ENCODE measurements at places on chromosomes 2 and 18.

GRCh38 chr2:218924757-218925156 is 34.7 kb upstream of the CDK5R2 start:
- no peak for DNase-seq

GRCh38 chr2:94874277-94874997 is 3.2 kb downstream of the TEKT4 start:
- peak; percentile 50 for DNase-seq

- DNase-seq, result peak; percentile 49
Observed at GRCh38 chr2:98775146-98775986, 44.4 kb upstream of the MGAT4A start.

DNA sequence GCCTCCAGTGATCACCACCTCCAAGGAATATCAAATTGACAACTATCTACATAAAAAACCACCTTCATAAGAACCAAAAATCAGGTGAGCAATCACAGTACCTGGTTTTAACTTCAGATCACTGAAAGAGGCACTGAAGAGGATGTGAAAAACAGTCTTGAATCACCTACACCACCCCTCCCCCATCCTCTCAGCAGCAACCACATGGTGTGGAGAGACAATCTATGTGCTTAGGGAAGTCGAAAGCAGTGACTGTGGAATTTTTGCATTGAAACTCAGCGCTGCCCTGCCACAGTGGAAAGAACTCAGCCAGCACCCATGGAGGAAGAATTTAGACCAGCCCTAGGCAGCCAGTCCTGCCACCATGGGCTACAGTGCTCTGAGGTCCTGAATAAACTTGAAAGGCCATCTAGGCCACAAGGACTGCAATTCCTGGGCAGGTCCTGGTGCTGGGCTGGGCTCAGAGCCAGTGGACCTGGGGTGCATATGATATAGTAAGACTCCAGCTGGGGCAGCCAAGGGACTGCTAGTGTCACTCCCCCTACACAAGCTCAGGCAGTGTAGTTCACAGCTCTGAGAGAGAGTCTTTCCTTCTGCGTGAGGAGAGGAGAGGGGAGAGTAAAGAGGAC is 75.6 kb downstream of the ATL2 start:
- no peak for DNase-seq

GRCh38 chr2:146227152-146228019 is 1617.4 kb upstream of the ACVR2A start:
- DNase-seq, result no peak

- peak; percentile 20 for DNase-seq
Observed at GRCh38 chr18:76984193-76985155, 148.1 kb downstream of the MBP start.

DNA sequence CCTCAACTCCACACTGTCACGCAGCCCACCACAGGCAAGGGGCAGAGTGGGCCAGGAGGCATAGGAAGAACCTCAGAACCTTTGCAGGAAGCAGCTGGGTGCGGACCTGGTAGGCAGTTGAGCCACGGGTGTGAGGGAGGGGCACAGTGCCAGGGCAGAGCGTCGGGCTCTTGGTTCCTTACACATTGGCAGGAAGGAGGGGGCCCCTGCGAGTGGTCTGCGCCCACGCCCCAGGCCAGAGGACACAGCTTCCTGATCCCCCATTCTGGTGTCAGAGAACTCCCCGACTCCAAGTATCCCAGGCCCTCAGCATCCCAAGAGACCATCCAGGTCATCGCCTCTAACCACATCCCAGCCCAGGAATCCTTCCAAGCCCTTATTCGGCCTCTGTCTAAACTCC is 61.5 kb downstream of the TNS1 start:
- DNase-seq, result no peak

GRCh38 chr2:240905176-240905781 is 857 bp upstream of the CROCC2 start:
- DNase-seq, result no peak

DNA sequence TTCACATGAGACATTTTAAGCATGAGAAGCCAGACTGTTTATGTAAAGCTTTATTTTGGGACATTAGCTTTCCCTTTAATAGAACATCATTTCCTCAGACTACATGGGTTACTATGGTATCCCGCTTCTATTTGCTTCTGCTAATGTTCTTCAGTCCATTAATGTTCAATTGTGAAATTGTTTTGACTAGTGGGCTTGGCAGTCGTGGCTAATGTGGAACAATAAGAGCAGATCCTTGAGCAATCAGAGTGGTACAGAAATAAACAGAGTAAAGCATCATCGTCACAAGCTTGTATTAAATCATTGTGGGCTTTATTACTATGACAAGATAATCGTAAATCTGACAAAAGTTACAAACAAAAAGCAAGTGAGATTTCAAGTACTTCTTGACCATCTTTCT is 60.2 kb downstream of the PDE1A start:
- no peak for DNase-seq

DNA sequence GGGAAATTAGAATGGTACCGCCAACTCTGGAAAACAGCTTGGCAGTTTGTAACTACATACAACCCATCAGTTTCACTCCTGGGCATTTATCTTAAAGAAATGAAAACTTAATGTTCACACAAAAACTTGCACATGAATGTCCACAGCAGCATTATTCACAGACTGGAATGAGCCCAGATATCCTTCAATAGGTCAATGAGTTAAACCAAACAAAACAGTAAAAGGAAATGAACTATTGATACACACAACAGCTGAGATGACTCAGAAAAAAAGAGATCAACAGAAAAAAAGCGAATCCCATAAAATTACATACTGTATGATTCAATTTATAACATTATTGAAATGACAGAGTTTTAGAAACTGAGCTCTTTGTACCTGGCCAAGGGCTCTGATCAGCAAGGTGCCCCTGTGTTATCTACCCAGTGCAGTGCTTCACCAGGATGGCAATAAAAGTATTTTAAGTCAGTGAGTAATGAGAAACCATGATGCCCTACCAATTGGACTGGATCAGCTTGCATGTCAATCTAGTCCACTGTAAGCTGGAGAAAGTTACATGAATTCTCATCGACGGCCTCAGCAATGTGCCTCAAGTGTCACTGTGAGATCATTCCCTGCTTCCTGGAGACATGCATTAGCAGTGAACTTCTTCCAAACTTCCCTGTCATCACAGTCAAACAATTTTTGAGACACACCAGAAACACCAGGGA is 21.9 kb downstream of the TMEM237 start:
- DNase-seq, result no peak

DNA sequence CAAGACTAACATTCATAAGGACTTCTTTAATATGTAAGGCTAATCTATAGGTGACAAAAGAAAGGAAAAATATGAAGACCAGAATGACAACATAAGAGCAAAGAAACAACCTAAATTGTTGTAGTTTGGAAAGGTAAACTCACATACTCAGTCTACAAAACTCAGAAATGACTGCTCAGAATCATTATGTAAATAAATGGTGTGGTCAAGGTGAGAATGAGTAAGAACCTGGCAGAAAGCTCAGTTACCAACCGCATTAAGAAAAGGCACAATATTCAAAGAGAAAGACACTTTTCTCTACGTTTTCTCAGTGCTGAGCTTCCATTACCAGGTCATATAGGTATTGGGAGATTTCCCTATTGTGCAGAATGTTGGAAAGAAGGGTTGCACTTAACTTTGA is 15.8 kb downstream of the ATF2 start:
- no peak for DNase-seq
